ENCODE measurements at places on chromosomes 4 and X. TPM values are rescaled to one million over a fixed set of nuclear protein-coding genes. Genes with fewer than 3 reads are reported as not detected.

RRH gene
- 0.27 TPM for polyA plus RNA-seq

IL2RG gene
- 4.5 TPM for polyA plus RNA-seq

GAGE2A gene
- polyA plus RNA-seq = not detected

- DNase-seq = no peak
Measured at GRCh38 chr4:154422152-154422551, 69.4 kb downstream of the DCHS2 start.

DNA sequence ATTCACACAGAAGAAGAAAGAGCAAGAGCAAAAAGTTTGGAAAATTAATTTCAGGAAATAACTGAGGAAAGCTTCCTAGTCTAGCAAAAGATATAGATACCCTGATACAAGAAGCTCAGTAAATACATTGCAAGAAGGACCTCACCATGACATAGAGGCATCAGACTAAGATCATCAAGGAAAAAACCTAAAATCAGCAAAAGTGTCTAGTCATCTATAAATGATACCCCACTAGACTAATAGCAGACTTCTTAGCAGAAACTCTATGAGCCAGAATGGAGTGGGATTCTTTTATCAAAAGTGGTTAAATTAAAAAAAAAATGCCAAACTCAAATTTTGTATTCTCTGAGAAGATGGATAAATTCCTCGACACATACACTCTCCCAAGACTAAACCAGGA is 10.5 kb upstream of the APOOL start:
- DNase-seq = no peak

- no peak for DNase-seq
Measured at GRCh38 chr4:180330521-180330920, 1912.7 kb upstream of the TENM3 start.

DNA sequence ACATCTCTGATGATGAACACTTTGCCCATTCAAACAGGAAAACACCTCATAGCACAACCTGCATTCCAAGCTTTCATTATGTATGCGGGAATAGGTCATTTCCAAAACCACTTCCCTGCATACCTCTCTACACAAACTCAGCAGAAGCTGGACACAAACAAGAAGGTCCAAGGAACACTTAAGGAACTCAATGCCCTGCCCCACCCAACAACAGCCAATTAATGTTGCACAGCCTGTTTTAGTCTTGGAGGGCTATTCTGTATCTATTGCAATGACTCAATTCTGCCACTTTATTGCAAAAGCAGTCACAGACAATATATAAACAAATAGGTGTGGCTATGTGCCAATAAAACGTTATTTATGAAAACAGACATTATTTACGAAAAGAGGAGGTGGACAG is 16.7 kb downstream of the OPHN1 start:
- DNase-seq = no peak

- DNase-seq = no peak
Measured at GRCh38 chrX:22278375-22278774, 5.7 kb downstream of the CBLL2 start.

GRCh38 chr4:174262624-174263444 is 20.6 kb downstream of the FBXO8 start:
- DNase-seq = no peak

GRCh38 chrX:111098874-111099273 is 2.9 kb downstream of the PAK3 start:
- peak; percentile 43 for DNase-seq
